DMS79 (cell line): ENCODE measurements at places on chromosomes 7 and 10.
A peak's percentile ranks its signal among the peaks of the same experiment; 100 is the strongest.

DNA sequence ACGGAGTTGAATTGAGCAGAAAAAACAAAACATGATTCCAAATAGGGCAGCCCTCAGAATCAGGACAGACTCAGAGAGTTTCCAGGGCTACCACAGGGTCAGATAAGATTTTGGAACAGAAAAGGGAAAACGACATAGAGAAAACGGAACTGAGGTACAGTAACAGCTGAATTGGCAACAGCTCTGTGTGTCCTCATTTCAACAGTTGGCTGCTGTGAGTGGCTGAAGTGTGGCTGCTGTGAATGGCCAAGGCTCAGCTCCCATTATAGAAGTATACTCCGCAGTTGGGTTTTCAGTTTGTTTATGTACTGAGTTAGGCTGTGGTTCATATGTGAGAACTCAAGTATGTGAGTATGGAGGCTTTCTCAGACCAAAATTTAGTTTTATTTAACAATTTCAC, 32.0 kb downstream of the ANTXRL start:
- DNase-seq: no peak

- no peak for DNase-seq
These were observed 63.7 kb upstream of the AUTS2 start for GRCh38 chr7:69534461-69535041.

DNA sequence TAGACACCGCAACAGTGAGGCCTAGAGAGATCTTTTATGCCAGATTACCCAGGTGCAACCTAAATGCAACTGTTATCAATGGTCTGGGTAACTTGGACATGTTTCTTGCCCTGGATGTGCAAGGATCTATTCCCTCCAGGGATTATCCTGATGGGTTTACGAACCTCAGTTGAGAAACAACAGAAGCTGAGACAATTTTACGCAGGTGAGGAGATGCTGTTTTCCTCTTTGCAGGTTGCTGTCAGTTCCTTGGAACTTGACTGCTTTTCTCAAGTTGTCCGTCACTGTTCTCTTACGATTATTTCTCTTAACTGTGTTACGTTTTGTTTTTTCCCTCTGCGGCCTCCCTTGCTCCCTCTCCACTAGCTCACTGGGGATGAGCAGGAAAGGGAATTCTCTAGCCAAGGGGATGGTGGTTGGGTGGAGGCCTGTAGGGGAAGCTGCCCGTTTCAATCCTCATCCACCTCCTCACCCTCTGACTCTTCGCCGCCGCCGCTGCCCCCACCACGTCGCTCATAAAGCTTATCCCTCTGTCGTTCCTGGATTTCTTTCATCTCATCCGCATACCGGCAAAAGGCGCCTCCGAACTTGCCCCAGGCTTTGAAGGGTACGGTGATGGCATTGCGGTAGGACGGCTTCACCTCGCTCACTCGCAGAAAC, 1.2 kb downstream of the PURB start:
- no peak for DNase-seq

GRCh38 chr7:137390076-137390475, 46.5 kb upstream of the PTN start:
- DNase-seq: peak; percentile 90

DNA sequence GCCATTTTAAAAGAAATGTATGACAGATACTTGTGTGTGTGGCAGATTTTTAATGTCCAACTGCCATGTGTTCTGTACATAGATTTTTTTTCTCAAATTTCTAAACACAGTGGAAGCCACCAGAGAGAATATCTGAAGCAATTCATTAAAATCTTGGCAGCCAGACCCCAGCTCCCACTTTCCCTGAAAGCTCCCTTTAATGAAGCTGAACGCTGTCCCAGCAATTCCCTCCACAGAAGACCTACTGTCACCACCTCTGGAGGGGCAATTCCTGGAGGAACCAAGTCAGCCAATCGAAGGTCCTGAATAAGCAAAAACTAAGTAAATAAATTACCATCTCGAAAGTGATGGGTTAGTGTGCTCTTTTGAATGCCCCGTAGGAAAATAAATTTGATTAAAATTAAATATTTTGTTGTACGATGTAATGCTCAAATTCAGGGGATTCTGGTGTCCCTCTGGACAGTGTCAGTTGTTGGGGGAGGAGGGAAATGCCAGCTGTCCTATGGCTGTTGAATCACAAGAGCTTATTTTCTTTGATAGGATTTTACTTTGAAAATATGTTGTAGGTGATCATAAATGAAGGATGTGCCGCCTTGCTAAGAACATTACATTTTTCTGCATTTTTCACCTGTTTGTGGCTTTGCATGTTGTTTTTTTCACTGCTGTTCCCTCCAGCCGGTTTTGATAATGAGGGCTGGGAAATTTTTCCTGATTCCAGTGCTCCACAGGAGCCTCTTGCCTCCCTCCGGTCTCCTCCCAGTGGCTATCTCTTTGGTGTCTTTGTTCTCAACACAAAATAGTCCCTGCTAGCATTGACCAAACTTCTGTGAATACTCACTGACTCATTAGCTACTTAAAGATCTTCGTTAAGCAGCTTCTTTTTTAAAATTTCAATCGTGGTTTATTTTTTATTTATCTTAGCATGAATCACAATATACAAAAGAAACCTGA, 9.2 kb upstream of the GSAP start:
- DNase-seq: no peak

GRCh38 chr10:122671355-122671754, 28.3 kb downstream of the C10orf120 start:
- no peak for DNase-seq

- DNase-seq: no peak
These were observed 11.2 kb downstream of the SFTPD start for GRCh38 chr10:79937701-79938151.

- no peak for DNase-seq
These were observed 959 bp upstream of the ATRNL1 start for GRCh38 chr10:115092258-115092554.

- no peak for DNase-seq
These were observed 40.5 kb downstream of the AMZ1 start for GRCh38 chr7:2728316-2729030.

DNA sequence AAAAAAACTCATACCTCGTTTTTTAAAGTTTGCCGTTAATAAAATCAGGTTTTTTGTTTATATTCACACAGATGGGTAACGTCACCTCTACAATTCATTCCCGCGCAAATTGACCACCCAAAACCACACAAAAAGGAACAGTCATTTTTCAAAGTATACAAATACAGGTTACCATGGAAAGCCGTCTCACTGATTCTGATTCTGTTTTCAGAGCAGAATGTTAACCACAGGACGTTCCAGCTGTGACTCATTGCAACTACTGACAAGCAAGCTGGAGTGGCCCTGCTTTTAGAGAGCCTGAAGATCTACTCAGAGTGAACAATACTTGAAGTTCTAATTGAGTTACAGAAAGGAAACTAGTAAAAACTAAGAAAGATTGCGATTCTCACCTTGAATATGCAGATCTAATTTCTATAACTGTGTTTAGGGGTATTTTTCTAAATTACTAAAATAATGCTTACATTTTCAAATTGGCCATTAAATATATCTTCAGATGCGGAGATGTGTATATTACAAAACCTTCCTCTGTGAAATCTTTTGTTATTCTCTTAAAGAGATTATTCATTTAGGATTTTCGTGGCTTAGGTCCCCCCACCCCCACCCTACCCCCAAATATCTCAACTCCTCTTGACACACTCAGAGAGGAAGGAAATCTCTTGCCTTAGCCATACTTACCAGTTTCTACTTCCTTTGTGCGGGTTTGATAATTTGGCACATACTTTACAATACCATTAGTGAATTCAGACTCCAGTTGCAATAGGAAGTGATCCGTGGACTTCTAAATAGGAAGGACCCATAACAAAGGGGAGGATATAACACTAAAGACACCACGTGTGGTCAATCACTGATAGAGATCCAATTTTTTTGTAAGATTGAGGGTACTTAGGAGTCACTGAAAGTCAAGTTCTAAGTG, 106.0 kb downstream of the CUBN start:
- no peak for DNase-seq

- DNase-seq: no peak
These were observed 23.4 kb downstream of the ENTPD7 start for GRCh38 chr10:99682752-99683151.

- DNase-seq: no peak
These were observed 311.4 kb upstream of the AKR1E2 start for GRCh38 chr10:4514445-4515108.

- DNase-seq: no peak
These were observed 89.5 kb upstream of the PAX2 start for GRCh38 chr10:100655760-100656421.

DNA sequence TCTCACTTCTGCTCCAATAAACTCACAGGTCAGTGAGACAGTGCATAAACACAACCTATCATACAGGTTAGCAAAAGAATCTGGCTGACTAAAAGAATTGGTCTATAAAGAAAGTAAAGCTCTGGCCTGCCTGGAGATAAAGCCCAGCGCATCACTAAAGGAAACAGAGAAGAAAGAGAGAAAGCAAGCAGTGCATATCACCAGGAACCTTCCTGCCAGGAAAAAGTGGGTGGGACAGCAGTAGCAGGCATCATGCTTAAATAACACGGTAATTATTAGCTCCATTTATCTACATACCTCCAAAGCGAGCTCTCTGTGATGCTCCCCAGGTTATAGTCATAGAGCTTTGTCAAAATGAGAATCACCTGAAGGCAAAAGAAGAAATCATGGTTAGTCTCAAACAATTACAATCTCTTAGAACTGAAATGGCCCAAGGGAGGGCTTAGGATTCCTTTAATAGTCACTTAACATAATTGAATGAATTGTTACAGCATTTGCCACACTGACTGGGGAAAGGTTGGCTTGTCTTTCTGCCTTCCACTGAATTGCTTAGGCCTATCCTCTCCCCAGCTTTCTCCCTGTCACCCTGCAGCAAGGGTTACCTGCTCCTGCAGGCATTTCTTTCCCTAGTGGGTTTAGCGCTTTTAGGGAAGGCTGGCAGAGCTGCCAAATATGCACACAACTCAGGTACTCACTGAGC, 208.1 kb downstream of the SORCS1 start:
- no peak for DNase-seq

- no peak for DNase-seq
These were observed 14.4 kb downstream of the HTRA1 start for GRCh38 chr10:122475591-122476332.

DNA sequence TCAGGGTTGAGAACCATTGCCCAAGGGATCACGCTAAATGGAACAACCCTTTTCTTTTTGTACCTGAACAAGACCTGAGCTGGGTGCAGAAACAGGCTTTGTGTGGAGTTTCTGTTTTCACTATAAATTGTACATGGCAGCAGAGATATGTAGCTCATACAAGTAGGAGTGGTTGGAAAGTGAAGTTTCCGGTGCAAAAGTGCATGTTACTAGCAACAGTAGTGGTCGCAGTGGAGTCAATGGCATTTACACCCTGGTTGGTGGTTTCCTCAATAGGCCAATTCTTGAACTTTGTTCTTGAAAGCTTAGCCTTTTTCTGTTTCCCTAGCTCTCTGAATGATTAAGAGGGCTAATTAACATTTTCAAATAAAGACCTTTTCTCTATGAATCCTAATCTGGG, 170.7 kb downstream of the NEBL start:
- no peak for DNase-seq

GRCh38 chr10:5592070-5592469, 67.3 kb downstream of the CALML3 start:
- no peak for DNase-seq

- no peak for DNase-seq
These were observed 23.0 kb downstream of the PHYH start for GRCh38 chr10:13276749-13277365.

DNA sequence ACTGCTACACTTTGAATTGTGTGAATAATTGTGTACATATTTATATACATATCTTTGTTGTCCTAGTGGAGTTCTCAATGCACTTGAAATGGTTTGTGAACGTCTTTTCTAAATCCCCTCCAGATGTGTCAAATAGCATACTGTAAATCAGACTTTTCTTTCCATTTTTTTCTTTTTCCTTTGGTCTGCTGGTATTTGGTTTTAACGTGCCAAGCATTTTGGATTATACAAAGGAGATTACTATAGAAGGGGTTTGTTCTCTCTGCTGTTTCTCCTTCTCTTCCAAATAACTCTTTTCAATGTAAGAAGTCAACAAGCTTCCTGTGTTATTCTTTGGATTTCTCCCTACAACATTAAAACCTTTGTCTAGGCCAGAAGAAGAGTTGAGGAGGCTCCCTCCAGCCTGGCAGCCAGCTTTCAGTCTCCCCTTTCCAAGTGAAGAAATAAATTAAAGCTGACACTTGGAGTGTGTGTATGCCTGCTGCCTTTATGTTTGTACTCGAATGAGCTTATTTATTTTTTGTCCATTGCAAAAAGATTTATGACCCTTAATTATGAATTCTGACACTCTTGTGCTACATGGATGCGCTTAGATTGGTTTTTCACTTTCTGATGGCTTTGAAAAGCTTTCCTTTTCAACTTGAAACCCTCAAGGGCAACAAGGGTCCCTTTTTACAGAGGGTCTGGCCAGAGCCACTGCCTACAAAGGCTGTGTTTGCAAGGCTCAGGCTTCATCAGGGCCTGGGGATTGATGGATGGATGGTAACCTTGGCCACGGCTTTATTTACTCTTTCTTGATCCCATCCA, 107.8 kb downstream of the RAB18 start:
- DNase-seq: no peak

- no peak for DNase-seq
These were observed 89.5 kb upstream of the CCNY start for GRCh38 chr10:35246770-35247343.

DNA sequence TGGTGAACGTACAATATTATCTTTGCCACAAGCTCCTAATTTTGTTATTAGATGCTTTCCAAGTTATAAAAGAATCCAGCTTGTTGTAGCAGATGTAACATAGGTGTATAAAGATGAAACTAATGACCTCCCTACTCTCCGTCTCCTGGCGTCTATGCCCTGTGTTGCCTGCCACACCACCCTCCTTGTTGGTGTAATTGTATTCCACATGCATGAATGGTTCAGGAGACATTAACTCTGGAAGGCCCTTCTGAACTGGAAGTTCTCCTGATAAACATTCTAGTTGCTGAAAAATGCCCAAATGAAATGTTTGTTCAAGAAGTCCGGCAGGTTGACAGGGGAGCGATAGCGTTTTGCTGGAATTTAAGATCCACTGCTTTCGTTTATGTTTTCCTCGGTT, 53.9 kb upstream of the SEPHS1 start:
- DNase-seq: no peak
